ENCODE measurements at places on chromosomes 2 and 18.

- DNase-seq, result no peak
Observed at GRCh38 chr2:137333386-137334165, 568.2 kb downstream of the THSD7B start.

- DNase-seq, result no peak
Observed at GRCh38 chr2:204021290-204022081, 84.9 kb downstream of the ICOS start.

- no peak for DNase-seq
Observed at GRCh38 chr18:32867936-32868335, 95.1 kb upstream of the KLHL14 start.

DNA sequence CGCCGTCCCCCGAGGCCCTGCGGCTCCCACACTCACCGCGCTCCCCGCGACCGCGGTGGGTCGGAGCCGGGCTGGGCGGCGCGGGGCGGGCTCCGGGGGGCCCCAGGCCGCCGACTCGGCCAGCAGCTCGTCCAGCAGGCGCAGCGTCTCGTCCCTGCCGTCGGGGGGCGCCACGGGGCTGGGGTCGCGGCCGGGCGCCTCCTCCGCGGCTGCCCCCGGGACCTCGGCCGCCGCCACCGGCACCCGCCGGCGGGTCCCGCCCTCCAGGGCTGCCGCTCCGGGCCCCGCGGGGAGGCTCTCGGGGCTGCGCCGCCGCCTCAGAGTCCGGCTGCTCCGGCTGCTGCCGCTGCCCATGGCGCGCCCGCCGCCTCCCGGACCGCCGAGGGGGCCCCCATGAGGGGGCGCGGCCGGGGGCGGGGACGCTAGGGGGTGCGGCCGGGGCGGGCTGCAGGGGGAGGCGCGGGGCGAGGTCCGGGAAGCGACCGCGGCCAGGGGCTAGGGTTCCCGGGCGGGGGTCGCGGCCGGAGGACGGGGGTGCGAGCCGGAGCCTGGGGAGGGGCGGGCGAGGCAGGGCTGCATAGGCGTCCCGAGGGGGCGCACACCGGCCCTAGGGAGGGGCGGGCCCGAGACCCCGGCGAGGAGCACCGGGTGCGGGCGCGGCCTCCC is at the start of gene CYS1:
Gene CYS1 (minus strand): TSS at position 542 of the 666 bp plus-strand sequence. CDS start 188 bp downstream, at position 354.
- no peak for DNase-seq

DNA sequence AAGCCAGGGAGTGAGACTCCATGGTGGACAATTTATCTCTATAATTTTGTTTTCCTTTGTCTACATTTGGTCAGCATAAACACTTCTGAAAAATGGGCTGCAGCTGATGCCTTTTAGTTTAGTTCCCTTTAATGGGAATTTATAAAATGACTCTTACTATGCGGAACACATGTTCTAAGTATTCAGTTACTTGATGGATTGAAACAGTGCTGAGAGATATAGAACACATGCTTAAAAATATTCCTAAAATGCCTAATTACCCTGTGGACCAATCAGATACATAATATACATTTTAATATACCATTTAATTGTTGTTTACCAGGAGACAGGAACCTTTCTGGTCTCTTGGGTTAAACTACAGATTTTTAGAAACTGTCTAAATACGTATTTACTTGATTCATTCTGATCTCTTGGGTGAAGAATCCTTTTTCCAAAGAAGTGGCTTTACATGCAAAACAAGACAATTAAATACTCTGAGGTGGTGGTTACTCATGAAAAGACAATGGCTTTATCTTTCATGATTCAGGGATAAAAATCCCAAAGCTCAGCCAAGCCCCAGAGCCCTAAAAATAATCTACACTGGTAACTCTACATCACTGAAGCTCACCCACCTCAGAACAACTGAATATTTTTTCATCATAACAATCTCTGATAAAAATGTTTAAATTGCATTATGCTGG is 128.1 kb upstream of the SERTAD2 start:
- peak; percentile 73 for DNase-seq

GRCh38 chr18:40088130-40088529 is 1866.9 kb upstream of the PIK3C3 start:
- peak; percentile 4 for DNase-seq

- peak; percentile 97 for DNase-seq
Observed at GRCh38 chr2:69779258-69780001, 37.5 kb downstream of the ANXA4 start.

DNA sequence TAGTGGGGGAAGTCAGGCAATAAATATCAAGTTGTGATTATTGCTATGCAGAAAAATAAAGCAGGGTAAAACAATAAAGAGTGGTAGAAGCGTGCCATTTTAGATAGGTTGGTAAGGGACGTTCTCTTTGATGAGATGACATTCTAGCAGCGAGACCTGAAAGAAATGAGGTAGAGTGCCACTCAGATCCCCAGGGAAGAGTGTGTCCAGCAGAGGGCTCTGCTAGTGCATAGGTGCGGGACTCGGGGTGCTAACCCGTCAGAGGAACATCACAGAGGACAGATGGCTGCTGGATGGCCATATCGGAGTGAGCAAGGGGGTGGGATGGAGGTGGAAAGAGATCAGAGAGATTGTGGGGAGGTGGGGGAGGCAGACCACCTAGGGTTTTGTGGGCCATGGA is 16.3 kb upstream of the GTF2A1L start:
- DNase-seq, result peak; percentile 23

DNA sequence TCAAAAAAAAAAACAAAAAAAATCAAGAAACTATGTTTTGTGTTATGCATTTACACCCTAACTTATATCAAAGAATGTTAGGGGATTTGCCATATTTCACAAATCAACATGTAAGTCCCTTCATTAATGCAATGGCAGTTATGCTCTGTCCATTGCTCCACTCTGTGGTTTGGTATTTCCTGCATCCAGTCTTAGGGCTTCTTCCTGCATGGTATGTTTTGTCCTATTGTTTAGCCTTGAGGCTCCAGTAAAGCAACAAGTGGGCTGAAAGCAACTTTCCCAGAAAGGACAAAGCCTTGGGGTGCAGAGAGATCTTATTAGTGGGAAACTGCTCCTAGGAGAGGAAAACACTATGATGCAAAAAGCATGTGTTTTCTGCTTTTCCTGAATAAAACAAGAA is 474.1 kb downstream of the IRS1 start:
- DNase-seq, result no peak

DNA sequence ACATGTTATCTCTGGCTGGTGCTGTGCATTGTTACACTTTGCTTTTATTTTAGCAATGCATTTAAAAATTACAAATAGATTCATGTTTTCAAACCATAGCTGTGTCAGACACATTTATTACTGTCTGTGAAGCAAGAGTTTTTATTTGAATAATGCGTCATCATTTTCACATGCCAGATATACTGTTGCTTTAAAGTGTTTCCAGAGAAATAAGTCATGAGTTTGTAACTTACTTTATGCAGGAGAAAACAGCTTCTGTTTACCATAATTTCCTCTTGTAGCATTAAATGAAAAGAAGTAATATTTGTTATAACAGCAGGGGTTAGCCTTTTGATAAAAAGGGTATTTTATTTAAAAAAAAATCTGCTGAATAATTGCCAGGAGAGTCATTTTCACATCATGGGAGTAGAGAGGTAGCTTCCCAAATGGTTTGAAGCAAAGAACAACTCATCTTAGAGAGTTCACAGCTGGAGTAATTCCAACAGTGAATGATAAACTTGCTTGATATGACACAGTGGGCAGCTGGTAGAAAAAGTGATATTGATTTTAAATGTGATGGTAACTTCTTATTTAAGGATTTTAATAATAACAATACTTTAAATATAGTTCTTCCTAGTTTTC is 1274.5 kb upstream of the CRIM1 start:
- peak; percentile 44 for DNase-seq

GRCh38 chr2:239258248-239258647 is 142.6 kb downstream of the HDAC4 start:
- no peak for DNase-seq

- DNase-seq, result no peak
Observed at GRCh38 chr2:15712551-15713342, 121.1 kb downstream of the DDX1 start.

DNA sequence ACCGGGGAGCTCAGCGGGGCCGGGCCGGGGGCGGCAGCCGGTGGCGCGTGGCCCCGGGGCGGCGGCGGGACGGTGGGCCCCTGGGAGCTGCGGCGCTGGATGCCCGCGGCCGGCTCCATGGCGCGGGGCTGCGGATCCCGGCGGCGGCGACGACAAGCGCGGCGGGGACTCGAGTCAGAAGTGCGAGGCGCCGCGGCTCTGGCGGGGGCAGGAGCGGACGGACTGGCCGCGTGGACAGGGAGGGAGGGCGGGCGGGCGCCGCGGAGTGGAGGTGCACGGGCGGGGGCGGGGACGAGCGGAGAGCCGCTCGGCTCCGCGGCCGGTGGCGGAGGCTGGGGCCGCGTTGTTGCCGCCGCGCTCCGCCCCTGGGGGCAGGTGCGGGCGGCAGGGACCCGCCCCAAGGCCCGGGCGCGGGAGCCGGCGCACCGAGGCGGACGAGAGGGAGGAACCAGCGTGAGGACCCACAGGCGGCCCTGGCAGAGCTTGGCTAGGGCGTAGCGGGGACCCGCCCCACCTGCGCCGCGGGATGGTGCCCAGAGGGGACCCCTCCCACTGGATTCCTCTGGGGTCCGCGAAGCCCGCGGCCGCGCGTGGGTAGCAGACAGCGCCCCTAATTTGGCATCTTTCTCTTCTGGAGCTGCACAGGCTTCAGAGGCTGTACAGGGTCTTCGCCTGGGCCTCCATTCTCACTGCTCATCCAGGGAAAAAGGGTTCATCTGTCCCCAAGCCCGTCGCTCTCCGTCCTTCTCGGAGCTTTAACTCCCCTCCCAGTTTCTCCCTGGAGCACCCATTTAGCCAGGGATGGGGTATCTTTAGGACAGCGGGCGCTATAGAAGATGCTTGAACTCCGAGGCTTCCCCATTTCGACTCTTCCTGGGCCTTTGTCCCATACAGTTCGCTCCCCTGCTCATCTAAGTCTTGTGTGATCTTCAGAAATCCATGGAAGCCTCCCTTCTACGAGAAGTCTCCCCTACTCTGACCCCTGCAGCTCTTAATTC is at the start of gene TMEM163:
Gene TMEM163 (minus strand): TSS at position 184 of the 998 bp plus-strand sequence.
- no peak for DNase-seq

DNA sequence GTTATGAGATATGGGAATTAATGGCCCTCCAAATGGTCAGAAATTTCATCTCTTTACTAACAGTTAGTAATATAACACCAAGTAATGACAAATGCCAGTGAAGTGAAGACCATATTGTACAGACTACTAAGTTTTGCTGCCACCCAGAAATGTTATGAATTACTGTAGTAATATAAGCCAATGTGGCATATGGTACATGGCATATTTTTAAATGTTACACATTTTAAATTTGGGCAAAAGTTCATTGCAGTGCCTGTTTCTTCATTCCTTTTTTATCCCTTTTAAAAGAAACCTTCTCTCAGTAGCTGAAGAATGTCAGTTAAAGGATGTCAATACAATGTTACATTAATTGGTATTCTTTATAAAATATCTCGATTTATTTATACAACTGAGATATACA is 626.5 kb upstream of the SLC8A1 start:
- no peak for DNase-seq

DNA sequence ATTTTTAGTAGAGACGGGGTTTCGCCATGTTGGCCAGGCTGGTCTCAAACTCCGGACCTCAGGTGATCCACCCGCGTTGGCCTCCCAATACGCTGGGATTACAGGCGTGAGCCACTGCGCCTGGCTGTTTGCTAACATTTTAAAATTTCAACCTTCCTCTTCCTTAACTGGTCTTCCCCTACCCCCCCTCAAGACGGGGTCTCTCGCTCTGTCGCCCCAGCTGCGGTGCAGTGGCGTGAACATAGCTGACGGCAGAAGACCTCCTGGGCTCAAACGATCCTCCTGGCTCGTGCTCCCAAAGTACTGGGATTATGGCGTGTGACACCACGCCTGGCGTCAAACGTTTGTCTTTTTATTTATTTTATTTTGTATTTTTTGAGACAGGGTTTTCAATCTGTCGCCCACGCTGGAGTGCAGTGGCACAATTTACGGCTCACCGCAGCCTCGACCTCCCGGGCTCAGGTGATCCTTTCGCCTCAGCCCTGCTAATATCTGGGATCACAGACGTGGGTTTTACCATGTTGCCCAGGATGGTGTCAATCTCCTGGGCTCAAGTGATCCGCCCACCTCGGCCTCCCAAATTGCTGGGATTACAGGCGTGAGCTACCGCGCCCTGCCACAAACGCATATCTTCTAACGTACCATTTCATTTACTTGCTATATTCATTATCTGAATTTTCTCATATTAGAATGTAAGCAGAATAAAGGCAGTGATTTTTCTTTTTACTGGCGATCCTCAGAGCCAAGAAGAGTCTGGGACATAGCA is 984 bp upstream of the MSH2 start:
- no peak for DNase-seq

- DNase-seq, result no peak
Observed at GRCh38 chr2:37583402-37583801, 88.0 kb downstream of the CDC42EP3 start.

GRCh38 chr2:232772531-232772930 is 3.8 kb downstream of the KCNJ13 start:
- DNase-seq, result no peak

- DNase-seq, result peak; percentile 35
Observed at GRCh38 chr18:48152549-48152948, 222.1 kb upstream of the SMAD2 start.
